ENCODE measurements at places on chromosomes 11 and 22.

- no peak for DNase-seq
Observed at GRCh38 chr11:74462631-74463030, 4.7 kb downstream of the KCNE3 start.

DNA sequence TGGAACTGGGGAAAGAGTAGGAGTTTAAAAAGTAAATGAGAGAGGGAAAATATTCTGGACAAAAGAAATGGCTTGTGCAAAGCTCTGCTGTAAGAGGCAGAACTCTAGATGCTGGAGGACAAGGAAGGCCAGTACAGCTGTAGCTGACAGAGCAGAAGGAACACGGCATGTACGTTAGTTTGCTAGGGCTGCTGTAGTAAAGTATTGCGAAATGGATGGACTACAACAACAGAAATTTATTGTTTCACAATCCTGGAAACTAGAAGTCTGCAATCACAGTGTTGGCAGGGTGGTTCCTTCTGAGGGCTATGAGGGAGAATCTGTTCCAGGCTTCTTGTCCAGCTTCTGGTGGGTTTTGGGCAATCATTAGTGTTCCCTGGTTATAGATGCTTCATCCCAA is 454.4 kb downstream of the NTM start:
- no peak for DNase-seq

DNA sequence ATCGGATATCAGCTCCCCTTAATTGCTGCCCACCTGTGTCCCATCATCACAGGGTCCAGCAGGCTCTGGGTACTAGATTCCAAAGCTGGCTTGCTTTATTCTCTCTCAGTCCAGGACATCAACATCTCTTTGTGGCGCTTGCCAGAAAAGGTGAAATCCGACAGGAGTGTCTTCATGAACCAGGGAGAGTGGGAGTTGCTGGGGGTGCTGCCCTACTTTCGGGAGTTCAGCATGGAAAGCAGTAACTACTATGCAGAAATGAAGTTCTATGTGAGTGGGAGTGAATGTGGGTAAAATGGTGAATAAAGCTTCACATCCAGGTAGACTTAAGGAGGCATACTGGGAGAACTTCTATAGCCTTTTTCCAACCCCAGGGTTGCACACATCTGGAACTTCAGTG is 11.0 kb downstream of the HTR3A start:
- DNase-seq: no peak

GRCh38 chr22:24542641-24543040 is 12.3 kb downstream of the GUCD1 start:
- DNase-seq: no peak

DNA sequence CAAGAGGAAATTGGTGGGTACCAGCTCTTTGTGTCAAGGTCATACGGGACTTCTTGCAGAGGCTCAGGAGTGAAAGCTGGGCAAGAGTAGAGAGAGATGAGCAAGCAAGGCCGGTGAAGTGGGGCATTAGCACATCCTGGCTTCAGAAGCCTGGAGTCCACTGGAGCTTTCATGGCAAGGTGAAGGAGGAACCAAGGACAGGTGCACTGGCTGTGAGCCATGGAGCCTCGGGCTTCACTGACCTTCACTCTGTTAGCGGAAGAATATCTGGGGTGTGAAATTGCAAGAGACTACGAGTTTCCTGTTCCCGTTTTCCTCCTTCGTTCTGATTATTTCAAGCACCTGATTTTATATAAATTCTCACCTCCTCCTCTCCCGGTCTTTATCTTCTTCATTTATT is 25.9 kb upstream of the ST14 start:
- no peak for DNase-seq

GRCh38 chr11:14668731-14669301 is 25.2 kb downstream of the PDE3B start:
- no peak for DNase-seq

DNA sequence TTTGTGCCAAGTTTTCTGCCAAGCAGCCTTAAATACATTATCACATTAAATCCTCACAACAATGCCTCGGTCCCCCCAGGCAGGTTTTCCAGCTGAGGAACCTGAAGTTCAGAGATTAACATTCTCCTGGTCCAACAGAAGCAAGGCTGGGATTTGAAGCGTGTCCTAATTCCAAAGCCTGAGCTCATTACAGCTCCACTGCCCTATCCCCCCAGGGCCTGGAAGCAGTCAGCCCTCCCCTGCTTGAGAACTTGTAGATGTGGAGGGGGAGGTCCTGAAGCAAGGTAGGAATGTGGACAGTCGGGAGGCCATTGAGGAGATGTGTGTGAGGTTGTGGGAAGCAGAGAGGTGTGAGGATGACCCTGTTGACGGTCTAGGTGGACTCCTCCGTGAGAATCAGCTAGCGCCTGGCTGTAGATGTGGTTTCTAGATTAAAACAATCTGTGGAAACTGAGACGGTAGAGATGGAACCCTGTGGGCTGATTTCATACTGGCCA is 8.1 kb downstream of the GRAMD1B start:
- DNase-seq: peak; percentile 43

- DNase-seq: peak; percentile 59
Observed at GRCh38 chr22:30609260-30610185, 2.5 kb downstream of the TCN2 start.

GRCh38 chr22:40498420-40499208 is 128.2 kb downstream of the SGSM3 start:
- no peak for DNase-seq

GRCh38 chr11:5983443-5983842 is 3.3 kb downstream of the OR52L1 start:
- no peak for DNase-seq

- no peak for DNase-seq
Observed at GRCh38 chr11:100338144-100338840, 348.8 kb upstream of the ARHGAP42 start.

GRCh38 chr11:80632156-80632555 is 1191.3 kb upstream of the TENM4 start:
- DNase-seq: no peak

DNA sequence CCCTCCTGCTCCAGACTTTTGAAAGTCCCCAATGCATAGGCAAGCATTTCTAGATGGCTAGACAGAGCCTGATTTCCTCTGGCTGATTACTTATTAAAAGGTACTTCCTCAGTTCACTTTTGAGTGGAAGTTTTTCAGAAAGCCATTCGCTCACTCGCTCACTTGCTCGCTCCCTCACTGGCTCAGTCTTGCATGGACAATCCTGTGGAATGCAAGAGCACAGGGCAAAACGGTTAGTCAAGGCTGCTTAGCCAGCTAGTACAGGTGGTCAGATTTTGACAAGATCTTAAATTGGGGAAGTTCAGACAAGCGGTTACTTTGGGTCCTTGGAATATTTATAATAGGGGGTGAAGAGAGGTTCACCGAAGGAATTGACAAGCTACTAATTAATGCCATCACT is 101.0 kb downstream of the ARL14EP start:
- DNase-seq: no peak
